ENCODE measurements at places on chromosomes 2 and 18.

- no peak for DNase-seq
These were observed 336.3 kb downstream of the NYAP2 start for GRCh38 chr2:225735844-225736243.

DNA sequence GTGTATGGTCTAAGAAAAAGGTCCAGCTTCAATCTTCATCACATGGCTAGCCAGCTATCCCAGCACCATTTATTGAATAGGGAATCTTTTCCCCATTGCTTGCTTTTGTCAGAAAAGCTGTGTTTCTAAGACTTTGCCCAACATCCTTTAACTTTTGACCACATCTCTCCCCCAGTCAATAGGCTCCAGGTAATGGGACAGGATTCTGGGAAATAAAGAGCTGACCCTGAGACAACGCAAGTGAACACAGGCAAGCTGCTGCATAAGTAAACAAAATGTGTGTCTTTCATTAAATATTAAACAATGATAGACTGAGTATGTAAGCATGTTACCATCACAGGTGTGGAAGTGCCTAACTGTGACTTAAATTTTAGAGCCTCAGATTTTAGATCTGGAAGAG lies 23.0 kb downstream of the FAM110C start:
- DNase-seq = no peak

GRCh38 chr2:217851191-217852020 lies 151.4 kb downstream of the TNS1 start:
- DNase-seq = peak; percentile 15

DNA sequence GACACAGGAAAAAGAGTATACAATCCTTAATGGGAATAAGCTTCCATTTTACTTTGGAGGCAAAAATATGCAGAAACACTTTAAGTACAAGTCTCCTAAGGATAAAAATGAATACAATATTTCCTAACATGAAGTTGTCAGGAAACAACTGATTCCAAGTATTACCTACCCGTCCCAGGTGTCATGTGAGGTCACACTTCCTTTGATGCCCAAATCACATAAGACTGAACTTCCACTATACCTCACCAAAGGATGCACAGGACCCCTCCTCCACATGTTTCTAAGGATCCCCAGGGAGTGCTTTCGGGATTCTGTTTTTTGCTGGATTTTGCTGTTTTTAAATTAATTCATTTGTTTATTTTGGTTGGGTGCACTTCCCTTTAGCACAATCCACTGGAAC lies 438.5 kb upstream of the TCF4 start:
- no peak for DNase-seq

DNA sequence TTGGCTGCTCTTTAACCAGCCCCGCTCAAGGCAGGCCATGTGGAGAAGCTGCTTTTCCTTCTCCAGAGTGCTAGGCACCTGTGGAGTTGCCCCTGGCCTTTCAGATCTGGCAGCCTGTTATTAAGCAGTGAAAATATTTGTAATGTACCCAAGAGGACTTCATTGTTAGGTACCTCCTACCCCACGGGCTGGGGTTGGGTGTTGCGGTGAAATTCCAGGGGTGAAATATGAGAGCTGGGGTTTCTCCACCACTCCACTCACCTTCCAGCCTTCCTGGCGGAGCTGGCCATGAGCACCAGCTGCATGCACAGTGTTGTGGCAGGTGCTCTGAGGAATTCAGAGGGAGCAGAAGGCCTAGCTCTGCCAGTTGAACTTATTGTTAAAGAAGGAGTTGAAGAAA lies 39.1 kb downstream of the NTSR2 start:
- no peak for DNase-seq

DNA sequence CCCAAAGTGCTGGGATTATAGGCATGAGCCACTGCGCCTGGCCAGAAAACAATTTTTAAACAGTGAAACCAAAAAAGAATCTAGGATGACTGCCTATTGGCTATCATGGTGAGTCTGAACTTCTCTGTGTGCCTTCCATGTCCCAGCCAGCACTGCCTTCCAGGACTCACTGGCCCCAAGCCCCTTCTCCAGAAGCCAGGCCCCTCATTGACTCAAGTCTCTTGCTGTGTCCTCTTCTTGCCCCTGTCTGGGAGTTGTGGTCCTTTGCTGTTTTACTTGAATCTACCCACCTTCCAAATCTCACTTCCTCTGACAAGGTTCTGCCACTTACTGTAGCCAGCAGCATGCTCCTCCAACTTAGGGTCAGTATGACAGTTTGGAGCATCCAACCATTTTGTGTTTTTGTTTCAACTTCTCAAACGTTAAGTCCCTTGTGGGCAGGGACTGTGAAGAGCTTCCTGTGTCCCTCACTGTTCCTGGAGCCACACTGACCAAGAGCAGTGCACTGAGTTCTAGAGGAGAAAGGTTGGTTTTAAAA lies 41.7 kb downstream of the ST3GAL5 start:
- DNase-seq = no peak

GRCh38 chr2:138078153-138078552 lies 113.9 kb downstream of the HNMT start:
- DNase-seq = no peak

- DNase-seq = no peak
These were observed 7.9 kb downstream of the SF3B1 start for GRCh38 chr2:197426723-197427603.

DNA sequence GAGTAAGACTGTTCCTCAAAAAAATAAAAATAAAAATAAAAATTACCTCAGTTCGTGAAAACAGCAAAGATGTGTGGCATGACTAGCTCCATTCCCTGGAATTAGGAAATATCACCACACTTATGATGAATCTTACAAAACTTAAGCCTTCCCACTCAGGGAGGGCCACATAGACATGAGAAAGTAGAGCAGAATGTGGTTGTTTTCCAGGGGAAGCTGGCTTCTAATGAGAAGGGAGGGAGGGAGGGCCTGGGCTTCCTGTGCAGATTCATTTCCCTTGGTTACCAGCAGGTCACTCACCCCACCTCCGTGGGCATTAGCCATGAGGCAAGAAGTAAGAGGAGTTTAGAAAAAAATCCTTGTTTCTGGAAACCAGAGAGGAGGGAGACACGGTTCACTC lies 95.9 kb upstream of the RMDN2 start:
- peak; percentile 71 for DNase-seq

GRCh38 chr2:176270100-176270750 lies 983 bp downstream of the MTX2 start:
- no peak for DNase-seq

DNA sequence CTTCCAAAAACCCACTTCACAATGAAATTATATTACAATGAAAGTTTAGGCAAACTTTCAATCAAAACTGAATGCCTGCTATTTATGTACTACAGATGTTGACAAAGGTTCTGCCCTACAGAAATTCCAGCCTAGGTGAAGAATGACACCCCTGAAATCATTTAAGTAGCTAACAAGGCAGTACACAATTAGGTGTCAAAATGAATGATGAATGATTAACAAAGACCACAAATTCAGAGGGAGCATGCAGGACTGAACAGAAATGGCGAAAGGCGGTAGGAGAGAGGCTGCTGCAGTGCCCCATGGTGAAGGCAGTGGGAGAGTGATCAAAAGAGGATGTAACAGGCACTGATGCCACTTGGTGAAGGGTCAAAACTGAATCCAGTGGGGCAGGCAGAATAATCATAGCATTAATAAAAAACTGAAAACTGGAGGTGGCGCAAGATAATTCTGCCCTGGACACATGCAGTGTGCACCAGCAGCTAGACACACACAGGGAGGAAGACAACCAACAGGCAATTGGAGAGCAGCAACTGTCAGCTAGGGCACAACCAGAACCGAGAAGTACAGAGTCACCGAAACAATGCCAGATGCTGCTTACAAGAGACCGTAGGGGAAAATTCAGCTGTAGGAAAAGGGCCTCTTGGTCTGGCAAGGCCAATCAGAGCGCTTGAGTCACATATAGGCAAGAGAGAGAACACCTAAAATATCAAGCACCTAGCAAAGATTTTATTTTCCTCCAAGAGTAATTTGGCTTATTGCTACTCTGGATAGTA lies 4.5 kb downstream of the TMEM131 start:
- DNase-seq = no peak

DNA sequence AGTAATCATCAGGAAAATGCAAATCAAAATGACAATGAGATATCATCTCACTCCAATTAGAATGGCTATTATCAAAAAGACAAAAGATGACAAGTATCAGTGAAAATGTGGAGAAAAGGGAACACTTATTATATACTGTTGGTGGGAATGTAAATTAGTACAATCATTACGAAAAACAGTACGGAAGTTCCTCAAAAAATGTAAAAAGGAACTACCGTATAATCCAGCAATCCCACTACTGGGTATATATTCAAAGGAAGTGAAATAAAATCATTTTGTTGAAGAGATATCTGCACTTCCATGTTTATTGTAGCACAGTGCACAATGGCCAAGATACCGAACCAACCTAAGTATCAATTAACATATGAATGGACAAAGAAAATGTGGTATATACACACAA lies 52.4 kb upstream of the TEX51 start:
- no peak for DNase-seq

DNA sequence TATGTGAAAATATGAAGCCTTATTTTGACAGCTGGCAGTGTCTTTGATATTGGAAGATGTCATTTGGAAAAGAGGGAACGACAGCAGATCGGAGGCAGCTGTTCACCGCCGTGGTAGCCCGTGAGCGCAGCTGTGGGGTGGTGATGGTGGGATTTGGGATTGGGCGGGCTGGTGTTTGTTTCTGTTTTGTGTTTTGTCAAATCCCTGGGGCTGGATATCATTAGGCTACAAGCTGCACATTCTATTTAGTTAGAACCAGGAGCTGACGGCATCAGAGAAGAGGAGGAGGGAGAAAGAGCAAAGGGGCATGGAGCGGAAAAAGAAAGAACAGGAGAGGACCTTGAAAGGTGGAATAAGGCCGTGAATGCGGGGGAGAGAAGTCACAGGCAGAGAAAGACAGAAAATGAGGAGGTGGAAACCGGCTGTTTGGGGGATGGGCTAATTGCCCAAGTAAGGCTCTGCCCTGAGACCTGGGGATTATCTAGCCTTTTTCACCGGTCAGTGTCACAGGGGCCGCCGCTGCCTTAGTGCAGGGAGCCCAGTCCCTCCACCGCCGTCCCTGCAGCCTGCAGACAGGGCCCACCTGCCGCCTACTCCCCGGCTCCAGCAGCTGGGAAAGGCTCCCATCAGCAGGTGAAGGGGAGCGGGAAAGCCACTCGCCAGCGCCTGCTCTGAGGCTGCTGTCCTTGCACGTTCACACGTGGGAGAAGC lies 88.0 kb downstream of the ZCCHC2 start:
- DNase-seq = no peak

- no peak for DNase-seq
These were observed 404.7 kb upstream of the FAM98A start for GRCh38 chr2:34003795-34004194.

GRCh38 chr2:109185338-109185737 lies 56.3 kb downstream of the SH3RF3 start:
- no peak for DNase-seq

DNA sequence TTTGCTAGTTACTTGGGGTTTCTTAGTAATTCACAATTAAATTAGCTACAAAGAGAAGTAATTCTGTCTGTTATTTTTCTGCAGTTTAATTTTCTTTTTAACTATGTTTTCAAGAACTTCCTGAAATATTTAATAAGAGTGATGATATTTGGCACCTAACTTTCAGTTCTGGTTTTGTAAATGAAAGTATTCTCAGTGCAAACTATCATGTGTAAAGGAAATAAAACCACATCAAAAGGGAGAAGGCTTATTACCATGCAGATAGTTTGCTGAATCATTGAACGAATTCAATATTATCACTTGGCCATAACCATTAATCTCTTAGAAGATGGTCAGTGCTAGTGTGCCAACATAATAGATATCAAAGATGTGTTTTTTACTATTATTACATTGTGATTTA lies 29.2 kb downstream of the DYTN start:
- no peak for DNase-seq

- DNase-seq = no peak
These were observed 511 bp downstream of the MATN3 start for GRCh38 chr2:20012032-20012281.

DNA sequence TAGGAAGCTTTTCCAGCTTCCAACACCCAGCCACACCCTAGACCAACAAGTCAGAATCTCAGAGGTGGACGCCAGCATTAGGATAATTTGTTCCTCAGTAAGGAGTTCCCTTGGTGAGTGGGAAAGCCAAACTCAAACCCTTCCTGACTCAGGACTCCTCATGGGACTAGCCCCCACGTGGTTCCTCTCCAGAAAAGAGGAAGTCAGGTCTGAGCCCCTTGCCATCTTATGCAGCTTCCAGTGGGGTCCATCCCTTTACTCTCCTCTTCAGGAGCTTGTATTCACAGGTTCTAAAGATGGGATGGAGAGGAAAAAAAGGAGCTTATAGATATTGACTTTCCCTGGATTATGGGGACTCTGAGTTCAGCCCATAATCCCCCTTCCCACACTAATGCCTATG lies 14.8 kb upstream of the NOTO start:
- DNase-seq = no peak

DNA sequence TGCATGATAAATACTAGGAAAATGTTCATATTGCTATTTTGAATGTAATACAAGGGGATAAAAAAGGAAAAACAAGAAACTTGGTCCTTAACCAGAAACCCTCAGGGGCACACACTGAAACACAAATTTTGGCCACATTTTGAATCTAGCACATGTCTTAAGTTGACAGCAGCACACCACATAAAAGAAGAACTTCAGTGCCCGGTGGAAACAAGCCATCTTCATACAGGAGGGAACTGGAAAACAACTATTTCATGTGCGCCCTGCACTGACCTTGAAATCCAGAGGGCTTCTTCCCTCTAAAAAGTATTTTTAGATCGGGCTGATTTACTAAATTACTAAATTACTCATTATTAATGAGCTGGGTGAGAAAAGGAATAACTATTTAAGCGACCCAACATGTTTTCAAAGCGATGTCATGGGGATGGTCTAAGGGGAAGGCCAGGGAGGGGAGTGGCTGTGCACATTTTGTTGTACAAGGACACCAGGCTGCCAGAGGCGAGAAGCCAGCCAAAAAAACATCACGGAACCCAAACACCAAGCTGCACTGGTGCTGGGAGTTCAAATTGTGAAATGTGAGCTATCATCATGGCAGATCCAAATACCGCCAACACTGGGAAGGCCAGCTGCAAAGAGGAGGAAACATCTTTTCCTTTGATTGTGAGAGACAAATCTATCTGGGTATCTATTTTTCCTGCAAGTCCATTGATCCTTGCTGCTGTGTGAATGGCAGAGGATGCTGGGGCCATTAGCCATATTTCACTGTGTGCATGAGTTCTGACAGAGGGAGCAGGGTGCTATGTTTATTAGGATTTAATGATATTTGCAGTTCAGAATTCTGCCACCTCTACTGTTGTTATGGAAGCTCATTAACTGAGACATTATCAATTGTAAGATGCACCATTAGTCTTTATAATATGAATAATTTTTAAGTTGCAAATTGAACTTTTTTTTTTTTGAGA lies 150.7 kb upstream of the LMAN1 start:
- DNase-seq = no peak

- no peak for DNase-seq
These were observed 104.4 kb downstream of the PLEKHA3 start for GRCh38 chr2:178584666-178585065.

GRCh38 chr2:112811841-112812306 lies 24.7 kb downstream of the IL1B start:
- no peak for DNase-seq

DNA sequence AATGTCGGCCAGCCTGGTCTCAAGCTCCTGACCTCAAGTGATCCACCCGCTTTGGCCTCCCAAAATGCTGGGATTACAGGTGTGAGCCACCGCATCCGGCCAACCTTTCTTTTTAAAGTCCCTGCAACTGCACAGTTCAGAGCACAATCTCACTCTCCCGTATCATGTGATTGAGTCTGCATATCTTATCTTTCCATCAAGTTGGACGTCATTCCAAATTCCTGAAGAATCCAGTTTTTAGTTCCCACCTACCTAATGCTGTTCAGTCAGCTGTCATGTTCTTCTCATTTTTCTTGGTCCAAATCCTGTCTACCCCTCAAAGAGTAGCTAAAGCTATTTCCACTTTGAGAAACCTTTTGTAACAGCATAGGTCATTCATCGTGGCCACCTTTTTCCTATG lies 110.8 kb upstream of the FBXO11 start:
- no peak for DNase-seq

All from GDM1 (cell line).